ENCODE measurements at places on chromosomes 5 and 9.

- no peak for DNase-seq
Measured at GRCh38 chr5:66354422-66354821, 210.3 kb downstream of the SREK1 start.

- no peak for DNase-seq
Measured at GRCh38 chr9:4927043-4927471, 58.0 kb upstream of the JAK2 start.

- DNase-seq, result no peak
Measured at GRCh38 chr9:27065288-27065687, 43.7 kb upstream of the TEK start.

DNA sequence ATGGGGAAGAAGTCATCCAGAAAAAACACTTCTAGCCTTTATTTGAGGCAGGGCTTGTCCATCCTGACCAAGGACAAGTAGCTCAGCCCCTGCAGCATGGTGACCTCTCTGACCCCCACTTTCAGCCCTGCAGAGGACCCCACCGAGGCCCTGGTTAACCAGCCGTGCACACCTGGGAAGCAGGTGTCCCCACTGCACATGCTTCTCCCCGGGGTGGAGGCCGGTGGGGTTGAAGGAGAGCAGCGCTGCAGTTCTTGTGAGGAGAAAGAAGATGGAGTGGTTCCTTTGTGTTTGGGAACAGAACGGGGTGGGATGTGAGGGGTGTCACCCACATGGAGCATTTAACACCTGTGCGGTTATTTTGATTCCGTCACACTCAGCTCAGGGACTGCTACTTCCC is 21.1 kb upstream of the ZBTB34 start:
- DNase-seq, result no peak

DNA sequence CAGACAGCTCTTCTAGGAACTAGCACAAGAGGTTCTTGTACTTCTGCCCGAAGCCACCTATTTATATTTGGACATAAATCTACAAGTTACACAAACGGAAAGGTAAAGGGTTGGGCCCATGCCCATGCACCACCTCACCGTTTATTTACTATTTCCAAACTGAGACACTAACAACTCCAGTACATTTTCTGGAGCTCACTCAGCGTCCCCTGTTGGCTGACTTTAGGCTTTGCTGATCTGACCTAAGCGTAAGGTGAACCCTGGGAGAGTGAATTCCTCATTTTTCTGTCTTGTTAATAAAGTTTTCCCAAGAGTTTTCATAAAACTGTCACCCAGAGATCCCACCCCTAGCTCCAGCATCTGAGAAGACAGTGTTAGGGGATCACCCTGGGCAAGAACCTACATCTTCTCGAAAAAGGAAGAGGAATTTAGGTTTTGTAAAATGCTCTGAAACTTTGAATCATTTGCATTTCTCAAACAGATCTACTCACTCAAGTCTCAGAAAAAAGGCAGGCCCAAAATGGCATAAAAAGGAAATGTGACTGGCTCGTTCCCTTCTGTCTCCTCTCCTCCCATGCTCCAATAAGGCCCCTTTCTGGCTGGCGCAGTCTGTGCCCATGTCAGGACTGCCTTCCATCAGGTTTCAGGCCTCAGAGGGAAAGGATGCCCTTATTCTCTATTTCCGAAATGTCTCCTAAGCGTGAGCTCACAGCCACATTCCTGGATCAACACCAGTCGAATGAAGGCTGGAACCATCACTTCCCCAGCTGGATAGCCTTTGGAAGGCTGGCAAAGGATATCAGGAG is 201.3 kb downstream of the FANCC start:
- DNase-seq, result no peak

GRCh38 chr9:3553076-3553765 is 27.4 kb upstream of the RFX3 start:
- no peak for DNase-seq
